M059J (cell line): ENCODE measurements at places on chromosomes 13 and 19. TPM values are rescaled to one million over a fixed set of nuclear protein-coding genes. Genes with fewer than 3 reads are reported as not detected.
A peak's percentile ranks its signal among the peaks of the same experiment; 100 is the strongest.

GRCh38 chr13:40002016-40002415 is 346.6 kb downstream of the COG6 start:
- no peak for DNase-seq

Gene FLT1
- total RNA-seq = 1.4 and 3.5 TPM in 2 replicates

DNA sequence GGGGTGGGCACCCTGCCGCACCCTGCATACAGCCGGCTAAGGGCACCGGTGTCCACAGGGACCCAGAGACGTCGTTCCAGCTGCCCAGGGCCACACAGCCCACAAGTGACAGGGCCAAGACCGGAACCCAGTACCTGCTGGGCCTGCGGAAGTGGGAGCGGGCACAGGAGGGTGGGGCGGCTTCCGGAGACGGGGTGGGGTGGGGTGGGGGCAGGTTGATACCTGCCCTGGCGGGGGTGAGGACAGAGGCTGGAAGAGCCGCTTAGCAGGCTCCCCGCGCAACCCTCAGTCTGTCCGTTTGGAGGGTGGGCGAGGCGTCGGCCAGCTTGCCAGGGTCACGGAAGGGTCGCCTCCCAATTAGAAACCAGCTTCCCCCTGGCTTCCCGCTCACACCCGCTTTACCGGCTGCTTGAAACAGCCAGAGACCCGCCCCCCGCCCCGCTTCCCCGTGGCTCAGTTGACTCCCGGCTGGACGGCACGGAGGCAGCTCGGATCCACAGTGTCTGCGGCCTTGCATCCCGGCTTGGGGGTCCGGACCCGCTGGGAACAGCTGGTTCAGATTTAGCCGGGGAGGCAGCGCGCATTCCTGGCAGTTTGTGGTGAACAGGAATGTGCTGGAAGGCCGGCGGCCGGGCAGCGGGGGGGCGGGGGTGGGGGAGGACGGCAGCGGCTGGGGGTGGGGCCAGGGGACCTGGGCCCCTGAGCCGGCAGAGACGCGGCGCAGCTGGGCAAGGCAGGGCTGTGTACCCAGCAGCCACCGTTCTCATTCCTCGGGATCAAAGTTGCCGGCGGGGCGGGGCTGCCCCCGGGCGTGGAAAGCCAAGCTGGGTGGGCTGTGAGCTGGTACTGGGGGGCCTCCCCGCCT is 1.9 kb downstream of the CNN2 start:
- DNase-seq = peak; percentile 94

- DNase-seq = peak; percentile 25
Measured at GRCh38 chr13:44299152-44299943, 74.3 kb upstream of the SERP2 start.

DNA sequence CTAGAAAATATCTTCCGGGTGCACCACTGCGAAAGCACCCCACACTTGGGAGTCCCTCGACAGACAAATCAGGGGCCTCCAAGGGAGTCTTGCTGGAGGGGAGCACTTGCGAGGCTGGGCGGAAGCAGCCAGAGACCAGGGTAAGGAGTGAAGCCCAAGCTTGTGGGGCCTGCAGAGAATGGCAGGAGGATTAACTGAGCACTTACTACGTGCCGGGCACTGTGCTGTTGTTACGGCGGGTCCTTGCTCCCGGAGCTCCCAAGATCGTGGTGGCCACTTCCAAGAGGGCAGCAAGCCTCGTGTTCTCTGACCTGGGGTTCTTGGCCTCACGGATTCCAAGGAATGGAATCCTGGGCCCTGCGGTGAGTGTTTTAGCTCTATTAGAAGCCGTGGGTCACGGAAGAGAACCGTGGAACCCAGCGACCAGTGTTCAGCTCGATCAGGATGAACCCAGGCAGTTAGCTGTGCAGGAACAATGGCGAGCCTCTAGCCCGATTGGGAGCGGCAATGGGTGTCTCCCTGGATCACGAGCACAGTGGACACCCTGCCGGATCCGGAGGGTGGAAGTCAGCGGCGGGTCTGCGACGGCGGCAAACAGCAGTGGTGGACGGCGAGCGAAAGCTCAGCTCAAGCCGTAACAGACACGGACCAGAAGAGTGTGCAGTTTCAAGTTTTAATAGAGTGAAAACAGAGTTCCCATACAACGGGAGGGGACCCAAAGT is 9.6 kb downstream of the TTYH1 start:
- no peak for DNase-seq

GRCh38 chr19:610071-610800 is 20.6 kb downstream of the HCN2 start:
- peak; percentile 31 for DNase-seq

DNA sequence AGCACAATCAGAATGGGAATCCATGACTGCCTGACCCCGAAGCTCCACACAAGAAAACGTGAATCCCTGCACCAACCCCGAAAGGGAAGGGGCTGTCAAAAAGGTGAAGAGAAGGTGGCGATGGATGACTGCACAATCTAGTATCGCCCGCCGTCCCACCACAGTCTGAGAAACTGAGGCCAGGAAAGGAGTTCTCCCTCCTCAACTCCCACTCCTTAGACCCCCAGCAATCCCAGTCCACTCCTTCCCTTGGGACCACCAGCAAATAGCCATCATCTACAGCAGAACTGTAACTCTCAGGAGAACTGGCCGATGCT is 451 bp downstream of the NOSIP start:
- no peak for DNase-seq

- DNase-seq = peak; percentile 86
Measured at GRCh38 chr13:28161370-28161769, 23.0 kb downstream of the PAN3 start.

Gene FAM216B
- not detected in 2 replicates for total RNA-seq

GRCh38 chr19:21098291-21098690 is 16.3 kb downstream of the ZNF714 start:
- no peak for DNase-seq

- DNase-seq = no peak
Measured at GRCh38 chr13:51767100-51767499, 36.9 kb downstream of the DHRS12 start.

DNA sequence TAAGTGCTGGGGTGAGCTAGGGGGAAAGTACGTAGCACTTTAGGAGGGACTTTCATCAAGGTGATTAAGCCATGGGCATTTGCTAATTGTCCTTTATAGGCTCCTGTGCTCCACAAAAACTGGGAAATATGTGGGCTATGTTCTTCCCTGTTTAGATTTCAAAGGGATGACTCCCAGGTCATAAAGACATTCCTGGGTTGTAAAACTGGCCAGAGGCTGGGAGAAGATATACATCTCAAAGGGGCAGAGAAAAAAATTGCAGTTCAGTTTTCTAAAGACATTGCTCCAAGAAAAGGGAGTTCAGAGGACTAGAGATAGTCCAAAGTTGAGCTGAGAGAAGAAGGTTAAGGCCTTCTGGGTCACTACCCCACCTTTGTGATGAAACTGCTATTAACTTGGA is 204.8 kb downstream of the MYO16 start:
- DNase-seq = no peak
